ENCODE measurements at places on chromosomes 5 and 9.

DNA sequence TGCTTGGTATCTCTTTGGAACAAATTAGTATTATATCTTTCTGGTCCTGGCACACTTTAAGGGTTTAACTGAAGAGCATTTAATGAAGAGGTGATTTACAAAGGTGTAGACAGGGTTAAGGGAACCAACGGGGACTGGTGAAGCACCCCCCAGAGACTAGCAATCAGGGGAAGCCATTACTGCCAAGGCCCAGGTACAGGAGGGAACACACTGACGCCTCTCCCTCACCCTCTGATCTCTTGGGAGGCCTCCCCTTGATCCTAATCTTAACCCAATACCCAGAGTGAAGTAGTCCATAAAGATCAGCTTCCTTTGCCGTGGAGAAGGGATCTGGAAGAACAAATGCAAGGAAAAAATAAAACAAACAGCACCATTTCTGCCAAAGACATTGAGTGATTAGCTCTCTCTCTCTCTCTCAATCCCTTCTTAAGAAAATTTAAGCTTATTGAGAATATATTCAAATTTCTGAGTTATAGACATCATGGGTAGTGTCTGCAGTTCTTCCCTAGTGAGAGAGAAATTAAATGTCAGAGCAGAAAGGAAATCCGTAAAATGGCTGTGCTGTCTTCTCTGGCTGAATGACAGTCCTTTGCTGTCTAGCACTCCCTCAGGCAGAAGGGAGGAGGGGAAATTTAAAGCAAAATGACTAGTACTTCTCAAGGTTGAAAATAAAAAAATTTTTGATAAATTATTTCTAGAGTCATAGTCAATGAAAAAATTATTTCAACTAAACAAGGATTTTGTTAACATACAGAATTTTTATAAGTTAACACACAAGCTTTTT, 20.0 kb downstream of the F2R start:
- DNase-seq = no peak

GRCh38 chr5:7753596-7753995, 97.3 kb downstream of the CFAP90 start:
- DNase-seq = no peak

GRCh38 chr5:124961521-124961920, 215.1 kb upstream of the ZNF608 start:
- DNase-seq = no peak

- no peak for DNase-seq
These were observed 305.4 kb upstream of the NUDT12 start for GRCh38 chr5:103867857-103868598.

- peak; percentile 89 for DNase-seq
These were observed 488 bp downstream of the VCP start for GRCh38 chr9:35071814-35072460.

DNA sequence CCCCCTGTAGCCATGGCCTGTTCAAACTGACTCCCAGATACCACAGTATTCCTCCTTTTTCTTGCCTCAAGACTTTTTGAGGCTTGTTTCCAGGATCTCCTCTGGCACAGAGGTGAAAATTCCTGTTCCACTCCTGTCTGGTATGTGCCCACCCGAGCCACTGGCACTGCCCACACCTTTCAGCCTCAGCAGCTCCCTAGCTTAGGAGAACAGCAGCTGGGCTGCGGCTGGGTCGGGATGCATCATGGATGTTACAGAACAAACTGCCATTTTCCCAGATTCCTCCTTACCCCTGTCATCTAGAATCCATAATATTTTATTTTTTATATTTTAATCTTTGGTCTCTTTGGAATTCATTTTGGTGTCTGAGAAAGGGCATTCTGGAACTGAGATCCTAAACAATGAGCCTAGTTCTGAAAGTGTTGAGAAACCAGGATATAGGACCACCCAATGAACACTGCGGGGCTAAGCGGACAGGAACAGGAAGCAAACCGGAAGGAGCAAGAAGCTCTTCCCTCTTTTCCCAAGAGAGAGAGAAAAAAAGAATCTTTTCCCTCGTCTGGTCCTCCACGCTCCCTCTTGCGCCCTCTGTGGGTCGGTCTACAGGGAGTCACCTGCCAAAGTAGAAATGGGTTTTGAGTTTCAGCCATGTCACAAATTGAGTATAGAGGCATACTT, 12.5 kb downstream of the OR2S2 start:
- peak; percentile 81 for DNase-seq

GRCh38 chr5:127649018-127649439, at the start of gene CTXN3:
TSS of gene CTXN3 (plus strand) at chr5:127649082. CDS start at chr5:127657522, 8,440 bp downstream.
- no peak for DNase-seq

DNA sequence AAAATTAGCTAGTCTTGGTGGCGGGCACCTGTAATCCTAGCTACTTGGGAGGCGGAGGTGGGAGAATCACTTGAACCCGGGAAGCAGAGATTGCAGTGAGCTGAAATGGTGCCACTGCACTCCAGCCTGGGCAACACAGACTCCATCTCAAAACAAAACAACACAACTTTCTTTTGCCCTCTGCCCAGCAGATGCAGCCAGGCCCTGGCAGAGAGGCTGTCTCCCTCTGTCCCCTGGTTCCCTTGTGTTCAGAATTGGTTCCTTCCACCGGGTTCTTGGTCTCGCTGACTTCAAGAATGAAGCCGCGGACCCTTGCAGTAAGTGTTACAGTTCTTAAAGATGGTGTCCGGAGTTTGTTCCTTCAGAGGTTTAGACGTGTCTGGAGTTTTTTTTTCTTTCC, 30.2 kb upstream of the CEP72 start:
- DNase-seq = no peak

- DNase-seq = peak; percentile 88
These were observed 948 bp upstream of the FAM53C start for GRCh38 chr5:138336952-138337684.

DNA sequence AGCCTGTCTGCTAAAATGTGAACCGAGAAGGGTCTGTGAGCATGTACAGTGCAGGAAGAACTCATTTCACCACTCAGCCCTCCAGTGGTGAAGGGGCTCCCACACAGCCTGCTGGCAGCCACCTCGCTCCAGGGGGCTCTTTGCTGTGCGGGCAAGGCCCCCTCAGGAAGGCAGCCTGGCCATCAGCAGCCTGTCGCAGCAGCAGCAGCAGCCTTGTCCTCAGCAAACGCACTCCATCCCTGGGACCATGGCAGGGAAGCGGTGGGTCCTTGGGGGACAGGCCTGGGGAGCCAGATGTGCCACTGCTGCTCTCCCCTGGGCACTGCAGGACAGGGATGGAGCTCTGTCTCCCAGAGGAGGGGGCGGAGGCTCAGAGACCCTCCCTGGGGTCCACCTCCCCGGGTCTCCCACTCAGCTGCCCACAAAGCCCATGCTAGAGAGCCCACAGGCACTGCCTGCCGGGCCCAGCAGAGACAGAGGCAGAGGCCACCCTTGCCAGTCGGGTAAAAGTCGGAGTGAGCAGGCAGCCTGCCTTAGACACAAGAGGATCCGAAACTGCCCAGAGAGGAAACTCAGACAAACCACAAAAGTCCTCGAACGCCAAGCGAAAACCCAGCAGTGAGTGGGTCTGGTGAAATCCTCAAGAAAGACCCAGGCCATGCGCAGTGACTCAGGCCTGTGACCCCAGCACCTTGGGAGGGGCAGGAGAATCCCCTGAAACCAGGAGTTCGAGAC, 8.0 kb downstream of the BRD3 start:
- no peak for DNase-seq

DNA sequence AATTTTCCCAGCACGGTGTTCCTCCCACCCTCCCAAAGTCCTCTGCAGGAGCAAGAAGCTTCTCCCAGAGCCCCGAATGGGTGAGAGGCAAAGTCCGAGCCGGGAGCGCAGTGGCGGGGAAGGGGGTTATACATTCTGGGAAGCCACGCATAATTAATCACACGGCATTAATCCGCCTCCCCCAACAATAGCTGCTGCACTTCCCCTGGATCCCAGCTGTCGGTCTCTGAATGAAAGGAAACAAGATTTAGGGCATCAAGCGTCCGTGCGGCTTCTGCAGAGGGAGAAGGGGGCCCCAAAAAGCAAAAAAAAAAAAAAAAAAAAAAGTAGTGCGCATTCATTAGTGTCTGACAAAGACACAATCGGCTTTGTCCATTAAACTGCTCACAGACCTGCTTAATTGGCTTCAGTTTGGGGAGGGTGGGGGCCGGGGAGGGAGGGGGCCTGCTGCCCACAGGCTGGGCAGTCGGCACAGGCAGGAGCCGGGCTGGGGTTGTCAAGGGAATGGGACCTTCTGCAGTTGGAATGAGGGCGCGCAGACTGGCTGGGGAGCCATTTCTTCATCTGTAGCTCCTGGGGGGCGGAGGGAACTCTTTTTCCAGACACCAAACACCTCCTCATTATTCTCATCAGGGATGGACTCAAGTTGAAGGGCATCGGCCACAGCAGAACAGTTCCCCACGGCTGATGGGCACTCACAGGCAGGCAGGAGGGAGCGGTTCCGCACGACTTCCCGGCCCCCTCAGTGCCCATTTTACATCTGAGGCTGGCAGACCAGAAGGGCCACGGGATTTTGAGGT, 3.4 kb downstream of the NOTCH1 start:
- DNase-seq = no peak

GRCh38 chr5:103895738-103896137, 333.1 kb upstream of the NUDT12 start:
- DNase-seq = no peak

- DNase-seq = no peak
These were observed 732.0 kb downstream of the CDH18 start for GRCh38 chr5:19256036-19256435.

- DNase-seq = peak; percentile 87
These were observed 6.3 kb upstream of the TTLL11 start for GRCh38 chr9:122099271-122099869.

DNA sequence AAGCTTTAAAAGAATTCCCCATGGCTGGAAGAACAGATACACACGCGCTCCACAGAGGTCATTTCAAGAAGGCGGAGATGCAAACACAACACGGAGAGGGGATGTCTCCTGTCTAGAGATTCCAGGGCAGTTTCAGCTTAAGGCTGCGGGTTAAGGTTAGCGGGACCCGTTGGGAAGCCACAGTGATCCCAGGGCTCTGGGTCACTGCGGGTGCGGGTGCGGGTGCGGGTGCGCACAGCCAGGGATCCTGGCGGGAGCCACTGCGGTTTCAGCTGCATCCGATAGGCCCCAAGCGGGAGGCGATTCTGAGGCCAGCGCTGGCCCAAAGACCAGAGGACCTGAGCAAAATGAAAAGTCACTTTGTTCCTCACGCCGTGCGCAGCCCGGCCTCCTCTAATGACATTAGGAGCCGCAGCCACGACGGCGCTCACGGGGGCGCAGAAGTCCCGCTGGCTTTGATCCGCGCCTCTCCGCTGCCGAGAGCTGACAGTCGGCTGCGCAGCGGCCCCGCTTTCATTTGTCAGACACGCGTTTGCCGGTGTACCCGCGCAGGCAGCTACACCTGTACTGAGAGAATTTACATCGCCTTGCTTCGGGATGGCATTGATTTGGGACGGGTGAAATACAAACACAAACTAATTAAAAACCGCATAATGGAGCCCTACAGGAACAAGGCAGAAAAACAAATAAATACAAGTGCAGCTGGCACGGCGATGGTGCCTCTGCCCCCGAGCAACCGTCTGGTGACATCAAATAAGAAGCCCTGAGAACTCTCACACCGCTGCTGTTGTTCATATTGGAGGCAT, 5.3 kb upstream of the IRX1 start:
- DNase-seq = no peak

DNA sequence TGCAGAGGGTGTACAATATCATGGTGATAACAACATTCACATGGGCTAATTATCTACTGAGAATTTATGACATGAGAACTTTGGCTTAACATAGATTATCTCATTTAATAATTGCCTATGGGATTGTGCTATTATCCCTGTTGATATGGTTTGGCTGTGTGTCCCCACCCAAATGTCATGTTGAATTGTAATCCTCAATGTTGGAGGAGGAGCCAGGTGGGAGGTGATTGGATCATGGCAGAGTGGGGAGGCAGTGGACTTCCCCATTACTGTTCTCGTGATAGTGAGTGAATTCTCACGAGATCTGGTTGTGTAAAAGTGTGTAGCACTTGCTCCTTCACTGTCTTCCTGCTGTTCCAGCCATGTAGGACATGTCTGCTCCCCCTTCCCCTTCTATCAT, 186.4 kb downstream of the TRIM32 start:
- no peak for DNase-seq

GRCh38 chr9:25709941-25710340, 31.7 kb upstream of the TUSC1 start:
- no peak for DNase-seq

DNA sequence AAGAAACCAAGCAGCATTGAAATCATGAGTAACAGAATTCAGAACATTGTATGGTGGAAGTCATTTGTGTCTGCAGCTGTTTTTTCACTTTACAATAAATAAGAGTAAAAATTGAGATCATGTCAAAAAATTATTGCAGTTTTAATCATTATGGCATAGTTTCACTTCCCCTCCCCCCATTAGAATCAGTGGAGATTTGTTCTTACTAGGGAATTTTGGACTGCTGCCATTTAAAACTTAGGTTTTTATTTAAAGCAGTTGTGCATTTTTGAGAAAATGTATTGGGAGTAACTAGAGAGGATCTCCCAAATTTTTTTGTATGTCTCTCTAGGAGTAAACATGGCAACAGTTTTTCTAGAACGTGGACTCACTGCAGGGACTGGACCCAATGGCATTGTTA, 20.4 kb downstream of the GTF3C4 start:
- DNase-seq = no peak

- no peak for DNase-seq
These were observed 3.1 kb downstream of the DCP2 start for GRCh38 chr5:112979723-112980122.

DNA sequence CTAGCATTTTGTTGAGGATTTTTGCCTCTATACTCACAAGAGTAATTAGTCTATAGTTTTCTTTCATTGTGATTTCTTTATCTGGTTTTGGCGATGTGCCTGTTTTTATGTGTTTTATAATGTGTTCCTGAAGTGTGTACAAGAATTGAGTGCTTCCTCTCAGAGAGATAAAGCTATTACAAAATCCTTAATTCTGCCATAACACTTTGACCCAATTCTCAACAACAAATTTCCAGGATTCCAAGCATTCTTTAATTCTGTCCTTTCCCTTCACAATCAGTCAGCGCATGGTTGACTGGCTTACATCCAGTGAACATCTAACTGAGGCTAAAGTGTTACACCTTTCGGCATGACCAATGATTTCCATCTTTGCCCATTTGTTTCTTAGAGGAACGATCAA, 282.9 kb upstream of the MVB12B start:
- no peak for DNase-seq

DNA sequence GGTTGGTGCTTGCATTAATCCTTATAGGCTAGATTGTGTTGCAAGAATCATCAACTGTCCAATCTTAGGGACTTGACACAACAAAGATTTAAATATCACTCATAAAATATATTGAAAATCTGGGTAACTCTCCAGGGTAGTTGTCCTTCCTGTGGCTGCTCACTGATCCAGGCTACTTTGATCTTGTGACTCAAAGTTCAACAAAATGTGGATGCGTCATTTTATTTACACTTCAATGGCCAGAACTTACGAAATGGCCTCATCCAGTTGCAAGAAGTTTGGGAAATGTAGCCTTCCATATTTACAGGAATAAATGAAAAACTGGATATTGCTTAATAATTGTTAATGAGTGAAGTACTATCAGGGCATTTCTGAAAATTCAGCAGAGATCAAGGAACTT, 235.5 kb upstream of the ACTBL2 start:
- no peak for DNase-seq
